ENCODE measurements at places on chromosomes 5 and 9.

- DNase-seq, result no peak
Observed at GRCh38 chr9:123608104-123608503, 252.1 kb downstream of the CRB2 start.

DNA sequence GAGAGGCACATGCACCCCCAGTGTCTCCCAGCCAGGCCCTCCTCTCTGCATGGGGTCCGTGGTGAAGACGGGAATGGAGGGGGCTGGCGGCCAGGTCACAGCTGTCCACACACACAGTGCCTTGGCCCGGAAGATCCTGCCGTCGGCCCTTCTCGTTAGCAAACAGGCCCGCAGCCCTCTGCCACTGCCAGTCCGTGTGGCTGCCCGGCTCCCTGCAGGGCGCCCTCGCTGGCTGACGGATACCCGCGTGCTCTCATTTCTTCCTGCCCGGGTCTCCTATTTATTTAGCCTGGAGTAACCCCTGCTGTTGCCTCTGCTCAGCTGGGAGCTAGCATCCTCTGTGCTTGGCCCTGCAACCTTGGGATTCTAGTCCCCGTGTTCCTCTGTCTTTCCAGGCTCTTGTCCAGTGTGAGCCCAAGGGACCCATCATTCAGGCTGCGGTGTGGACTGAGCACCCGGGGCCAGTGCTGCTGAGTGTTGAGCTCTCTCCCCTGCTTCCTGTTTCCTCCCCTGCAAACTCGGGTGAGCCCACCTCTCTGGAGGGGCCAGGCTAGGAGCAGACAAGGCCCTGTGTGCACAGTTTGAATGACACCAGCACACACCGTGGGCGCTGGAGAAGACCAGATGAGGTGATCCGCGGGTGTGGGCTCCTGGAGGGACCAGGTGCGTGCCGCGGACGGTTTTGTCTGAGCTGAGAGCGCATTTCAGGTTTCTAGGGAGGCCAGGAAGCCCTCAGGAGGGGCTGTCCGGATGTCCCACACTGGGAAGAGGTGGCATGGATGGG, 14.6 kb upstream of the RNU6ATAC start:
- peak; percentile 69 for DNase-seq

DNA sequence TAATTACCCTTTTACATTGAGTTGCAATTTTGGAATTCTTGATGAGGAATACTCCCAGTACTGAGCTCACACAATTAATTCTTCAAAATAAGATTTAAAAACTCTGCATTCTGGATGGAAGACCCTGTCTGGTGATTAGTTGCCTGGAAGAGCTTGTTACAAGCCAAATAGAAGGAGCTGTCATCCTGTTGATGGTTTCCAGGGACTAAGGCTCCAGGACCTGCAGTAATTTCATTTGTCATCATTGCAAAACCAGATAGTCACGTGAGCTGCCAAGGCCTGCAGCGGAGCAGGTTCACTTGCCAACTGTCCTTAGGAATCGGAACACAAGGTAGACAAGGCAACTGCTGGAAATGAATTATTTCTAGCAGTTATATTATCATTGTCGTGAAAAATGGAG, 597.7 kb downstream of the CCDC171 start:
- peak; percentile 76 for DNase-seq

- DNase-seq, result peak; percentile 41
Observed at GRCh38 chr9:504921-505740, 290.5 kb downstream of the DOCK8 start.

DNA sequence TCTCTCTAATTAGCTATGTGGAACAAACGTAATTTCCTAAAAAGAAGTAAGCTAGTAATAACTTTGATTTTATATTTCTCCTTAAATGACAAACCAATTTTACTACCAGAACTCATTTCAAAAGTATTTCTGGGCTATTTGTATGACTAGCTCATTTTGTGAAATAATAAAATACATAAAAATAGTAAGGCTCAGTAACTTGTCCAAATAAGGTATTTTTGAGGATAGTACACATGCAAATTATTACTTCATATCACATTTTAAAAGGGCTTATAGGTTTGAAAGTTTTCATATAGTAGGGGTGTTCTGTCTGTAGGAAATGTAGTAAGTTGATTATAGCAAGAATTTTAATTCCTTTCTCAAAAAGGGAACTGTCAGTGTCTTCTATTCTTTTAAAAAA, 26.5 kb downstream of the C9orf85 start:
- no peak for DNase-seq

DNA sequence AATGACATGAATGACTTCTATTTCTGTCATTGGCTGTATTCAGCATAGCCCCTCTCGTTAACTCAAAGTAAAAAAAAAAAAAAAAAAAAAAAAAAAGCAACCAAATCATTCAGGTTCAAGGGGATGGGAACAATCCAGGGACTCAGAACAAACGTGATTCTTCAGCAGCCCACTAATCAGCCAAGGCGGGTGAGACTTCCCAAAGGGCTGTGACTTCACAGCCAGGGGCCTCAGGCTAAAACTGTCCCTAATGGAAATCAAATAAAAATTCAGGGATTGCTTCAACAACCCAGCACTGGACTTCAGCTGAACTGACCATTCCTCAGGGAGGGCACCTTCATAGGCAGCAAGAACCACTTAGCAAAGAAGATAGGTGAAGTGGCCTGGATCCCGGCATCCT, 86.2 kb upstream of the FAM169A start:
- no peak for DNase-seq

Measured in adrenal gland (tissue), 19 donors.